Glutamatergic neuron (in vitro differentiated cells): ENCODE measurements at places on chromosomes 11 and 22.

DNA sequence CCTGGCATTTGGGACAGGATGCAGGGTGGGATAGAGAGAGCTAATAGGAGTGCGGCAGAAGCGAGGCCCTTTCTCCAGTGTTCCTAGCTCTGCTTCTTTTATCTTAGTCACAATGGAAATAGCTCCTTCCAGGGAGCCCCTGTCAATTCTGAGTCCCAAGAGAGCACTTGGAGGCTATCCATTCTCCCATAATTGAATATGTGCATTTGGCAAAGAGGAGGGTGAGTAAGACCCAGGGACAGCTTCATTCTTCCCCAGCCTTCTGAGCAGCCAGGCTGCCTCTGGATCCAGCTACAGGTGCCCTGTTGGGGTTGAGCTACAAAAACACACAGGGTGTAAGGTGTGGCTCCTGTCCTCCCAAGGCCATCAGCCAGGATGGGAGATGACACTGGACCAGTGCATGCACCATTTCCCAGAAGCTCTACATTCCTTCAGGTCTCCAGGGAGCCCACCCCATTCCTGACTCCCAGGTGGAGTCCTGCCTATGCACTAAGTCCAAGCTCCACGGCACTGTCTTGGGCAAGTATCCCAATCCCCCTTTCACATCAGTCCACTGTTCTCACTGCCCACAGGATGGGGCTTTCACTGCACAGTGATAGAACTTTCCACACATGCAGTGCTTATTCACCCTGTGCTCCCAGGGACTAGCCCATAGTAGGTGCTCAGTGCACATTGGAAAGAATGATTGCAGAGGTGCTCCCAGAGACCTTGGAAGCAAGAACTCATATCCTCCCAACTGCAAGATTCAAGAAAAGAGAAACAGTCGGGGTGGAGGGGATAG, 6.2 kb downstream of the MS4A10 start:
- DNase-seq, result no peak
- H3K27me3 ChIP-seq, result peaks cover 12% of the 10 kb centered on the region
- no peaks in the 10 kb centered on the region for H3K4me1 ChIP-seq
- H3K27ac ChIP-seq, result no peak overlapping the region

DNA sequence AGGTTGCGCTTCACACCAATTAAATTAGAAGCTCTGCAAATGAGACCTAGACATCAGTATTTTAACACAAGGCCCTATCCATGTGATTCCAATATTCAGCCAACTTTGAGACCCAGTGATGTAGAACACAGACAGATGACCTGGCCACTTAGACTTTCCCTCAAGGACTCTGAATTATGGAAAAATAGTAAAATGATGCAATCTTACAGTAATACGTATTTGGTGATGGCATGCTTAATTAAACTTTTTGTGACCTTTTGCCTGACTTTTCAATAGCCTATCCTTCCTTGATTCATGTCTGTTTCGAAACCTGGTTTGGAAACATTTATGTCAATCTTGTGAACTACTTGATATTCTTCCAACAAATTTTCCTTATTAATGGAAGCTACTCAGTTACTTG, 521.2 kb downstream of the KCNA4 start:
- no peaks in the 10 kb centered on the region for H3K36me3 ChIP-seq
- peaks cover 1% of the 10 kb centered on the region for H3K27me3 ChIP-seq
- H3K4me3 ChIP-seq, result no peak overlapping the region
- no peak overlapping the region for H3K27ac ChIP-seq
- H3K4me1 ChIP-seq, result no peaks in the 10 kb centered on the region

DNA sequence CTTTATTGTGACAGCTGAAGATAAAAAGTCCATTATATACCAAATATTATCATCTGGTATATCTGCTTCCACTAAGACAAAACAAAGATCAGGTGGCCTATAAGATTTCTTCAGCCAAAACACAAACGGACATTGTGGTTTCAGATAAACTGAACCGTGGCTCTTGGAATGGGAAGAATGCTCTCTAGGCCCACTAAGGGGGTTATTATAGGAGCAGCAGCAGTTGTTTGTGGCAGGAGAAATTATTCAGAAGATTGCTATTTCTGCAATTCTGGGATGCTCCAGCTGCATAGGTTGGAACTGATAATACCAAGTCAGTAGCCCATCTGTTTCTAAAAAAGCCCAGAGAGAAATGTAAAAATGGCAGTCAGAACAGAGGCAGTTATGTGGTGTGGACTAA, 145.3 kb downstream of the NCAM1 start:
- DNase-seq, result no peak
- H3K27ac ChIP-seq, result no peak overlapping the region

DNA sequence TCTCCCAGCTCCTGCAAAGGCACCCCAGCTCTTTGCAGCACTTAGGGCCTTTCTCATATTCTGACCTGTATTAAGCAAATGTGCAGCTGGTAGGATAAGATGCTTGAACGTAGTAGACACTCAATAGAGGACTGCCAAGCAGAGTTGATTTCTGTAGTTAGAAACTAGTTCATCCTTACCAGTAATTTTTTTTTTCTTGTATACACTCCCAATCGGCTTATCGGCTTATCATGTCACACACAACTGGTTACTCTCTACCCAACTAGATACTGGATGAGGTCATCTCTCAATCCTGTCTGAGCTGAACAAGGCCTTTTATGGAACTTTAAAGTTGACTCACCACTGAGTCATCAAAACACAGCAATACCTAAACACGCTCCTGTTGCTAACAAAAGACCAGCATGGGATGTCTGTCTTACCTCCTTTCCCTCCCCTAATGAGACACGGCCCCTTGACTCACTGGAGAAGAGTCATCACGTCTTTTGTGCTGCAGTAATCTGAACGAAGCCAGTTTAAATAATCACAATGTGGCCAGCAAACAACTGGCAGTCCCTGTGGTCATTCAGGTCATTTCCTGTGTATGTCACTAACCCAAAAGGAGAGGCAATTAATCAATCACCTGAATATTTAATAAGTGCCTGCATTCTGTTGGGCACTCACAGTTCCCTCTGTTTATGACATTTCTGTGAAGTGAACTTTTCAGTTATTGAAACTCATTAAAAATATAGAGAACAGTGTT, 7.5 kb upstream of the WEE1 start:
- peaks cover 3% of the 10 kb centered on the region for H3K4me1 ChIP-seq
- DNase-seq, result no peak
- H3K4me3 ChIP-seq, result no peak overlapping the region
- H3K27ac ChIP-seq, result peak overlapping the region; percentile 55
- H3K36me3 ChIP-seq, result peaks cover 13% of the 10 kb centered on the region
- H3K27me3 ChIP-seq, result peaks cover 1% of the 10 kb centered on the region

DNA sequence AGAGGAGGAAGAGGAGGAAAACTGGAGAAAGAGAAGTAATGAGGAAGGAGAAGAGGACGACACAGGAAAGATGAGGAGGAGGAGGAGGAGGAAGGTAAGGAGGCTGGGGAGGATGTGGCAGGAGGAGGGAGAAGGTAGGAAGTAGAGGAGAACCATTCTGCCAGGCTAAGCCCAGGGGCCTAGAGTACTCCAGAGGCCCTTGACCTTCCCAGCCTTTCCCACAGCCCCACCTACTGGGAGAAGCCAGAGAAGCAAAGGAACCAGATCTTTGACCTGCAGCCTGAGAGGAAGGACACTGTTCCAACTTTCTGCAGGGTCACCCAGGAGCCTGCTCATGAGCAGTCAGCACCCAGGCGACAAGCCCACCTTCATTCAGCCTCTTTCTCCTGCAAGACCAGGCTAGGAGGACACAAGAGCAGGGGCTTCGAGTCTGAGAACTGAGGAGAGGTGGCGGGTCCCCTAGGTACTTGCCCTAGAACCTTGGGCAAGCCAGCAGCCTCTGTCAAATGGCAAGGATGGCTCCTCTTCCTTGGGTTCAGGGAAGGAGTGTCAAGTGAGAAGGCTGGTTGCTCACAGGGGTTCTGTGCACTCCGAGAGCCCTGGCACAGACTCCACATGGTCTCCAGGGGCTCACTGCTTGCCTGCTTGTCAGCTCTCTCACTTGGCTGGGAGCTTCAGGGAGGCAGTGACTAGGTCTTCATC, 27.9 kb upstream of the OAF start:
- H3K27me3 ChIP-seq, result peaks cover 20% of the 10 kb centered on the region
- no peaks in the 10 kb centered on the region for H3K36me3 ChIP-seq
- peak; percentile 63 for DNase-seq
- H3K4me3 ChIP-seq, result no peak overlapping the region

- H3K27ac ChIP-seq, result no peak overlapping the region
- no peak for DNase-seq
- peaks cover under 1% of the 10 kb centered on the region for H3K27me3 ChIP-seq
Measured at GRCh38 chr22:29704528-29705285, 15.1 kb upstream of the CABP7 start.

DNA sequence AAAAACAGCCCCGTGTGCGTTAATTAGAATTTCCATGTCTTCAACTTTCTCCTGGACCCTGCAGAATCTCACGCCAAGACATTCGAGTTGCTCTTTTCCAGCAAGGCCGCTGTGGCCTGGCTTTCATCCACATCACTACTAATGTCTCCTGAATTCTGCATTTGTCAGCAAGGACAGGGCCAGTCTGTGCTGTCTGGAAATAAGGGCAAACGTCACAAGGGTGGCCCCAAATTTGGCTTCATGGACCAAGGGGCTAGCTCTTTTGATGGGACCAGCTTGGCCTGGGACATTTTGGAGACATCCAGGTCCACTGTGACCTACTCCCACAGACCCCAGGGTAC, 33.4 kb downstream of the KCNQ1OT1 start:
- H3K27ac ChIP-seq, result no peak overlapping the region
- peaks cover 18% of the 10 kb centered on the region for H3K4me1 ChIP-seq

- no peak for DNase-seq
- no peak overlapping the region for H3K4me3 ChIP-seq
- H3K4me1 ChIP-seq, result no peaks in the 10 kb centered on the region
- H3K27me3 ChIP-seq, result no peaks in the 10 kb centered on the region
Measured at GRCh38 chr11:123438131-123438627, 8.1 kb downstream of the GRAMD1B start.
